ENCODE measurements at places on chromosomes 6 and 20.

DNA sequence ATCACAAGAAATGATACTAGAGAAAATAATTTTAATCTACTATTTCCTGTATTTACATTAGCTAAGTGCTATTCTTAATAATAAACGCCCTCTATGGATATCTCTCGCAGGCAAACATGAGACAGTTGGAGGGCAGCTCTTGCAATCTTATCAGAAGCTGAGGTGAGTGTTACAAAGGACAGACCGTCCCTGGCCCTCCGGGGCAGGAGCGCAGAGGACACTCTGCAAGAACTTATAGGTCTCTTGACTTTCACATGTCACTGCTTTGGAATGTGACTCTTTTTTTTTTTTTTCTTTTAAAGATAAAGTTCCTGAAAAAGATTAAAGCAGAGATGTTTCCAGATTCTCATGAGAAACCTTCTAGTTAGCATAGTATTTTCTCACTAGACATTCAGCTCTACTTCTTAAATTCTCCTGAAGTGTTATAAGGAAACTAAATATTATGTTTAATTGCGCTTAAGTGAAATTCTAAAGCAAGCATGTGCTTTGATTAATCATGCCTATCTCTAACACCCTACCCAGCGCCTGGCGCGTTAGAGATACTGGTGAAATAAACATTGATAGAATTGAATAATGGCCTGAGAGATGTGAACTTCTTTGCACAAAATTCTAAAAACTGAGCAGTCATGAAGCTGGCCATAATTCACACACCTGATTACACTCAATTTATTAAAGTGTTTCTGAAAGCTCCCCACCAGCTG is 57.4 kb downstream of the SYTL3 start:
- peak; percentile 31 for DNase-seq

- DNase-seq: no peak
These were observed 203.1 kb downstream of the UBE3D start for GRCh38 chr6:82862543-82862942.

DNA sequence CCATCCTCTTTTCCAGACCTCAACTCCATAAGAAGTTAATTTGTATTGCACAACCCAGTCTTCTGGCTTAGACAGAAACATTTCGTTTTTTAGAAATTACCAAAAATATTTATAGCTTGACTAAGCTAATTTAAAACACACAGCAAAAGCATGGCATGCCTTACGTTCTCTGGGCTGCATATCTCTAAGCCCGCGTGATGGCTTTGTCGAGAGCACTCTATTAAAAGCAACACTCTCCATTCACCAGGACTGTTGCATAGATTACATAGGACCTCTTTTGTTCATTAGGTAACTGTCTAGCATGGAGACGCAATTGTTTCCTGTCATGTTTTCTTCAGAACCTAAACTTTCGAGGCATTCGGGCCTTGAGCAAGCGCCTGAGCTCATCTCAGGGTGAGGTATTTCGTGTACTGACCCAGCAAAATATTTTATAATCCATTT is 104.5 kb downstream of the IBTK start:
- no peak for DNase-seq

DNA sequence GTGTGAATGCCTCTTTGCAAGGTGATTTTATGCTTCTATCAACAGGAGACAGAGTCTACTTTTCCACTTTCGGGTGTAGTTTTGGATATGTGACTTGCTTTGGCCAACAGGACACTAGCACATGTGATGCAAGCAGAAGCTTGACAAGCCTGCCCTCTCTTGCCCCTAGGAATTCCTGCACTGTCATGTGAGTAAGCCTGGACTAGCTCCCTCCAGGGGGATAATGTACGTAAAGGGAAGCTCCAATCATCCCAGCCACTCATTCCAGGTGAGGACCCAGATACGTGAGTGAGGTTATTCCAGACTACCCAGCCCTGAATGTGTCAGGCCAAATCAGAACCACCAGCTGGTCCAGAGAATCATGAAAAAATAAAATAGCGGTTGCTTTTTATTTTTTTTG is 33.3 kb downstream of the BEND3 start:
- no peak for DNase-seq

DNA sequence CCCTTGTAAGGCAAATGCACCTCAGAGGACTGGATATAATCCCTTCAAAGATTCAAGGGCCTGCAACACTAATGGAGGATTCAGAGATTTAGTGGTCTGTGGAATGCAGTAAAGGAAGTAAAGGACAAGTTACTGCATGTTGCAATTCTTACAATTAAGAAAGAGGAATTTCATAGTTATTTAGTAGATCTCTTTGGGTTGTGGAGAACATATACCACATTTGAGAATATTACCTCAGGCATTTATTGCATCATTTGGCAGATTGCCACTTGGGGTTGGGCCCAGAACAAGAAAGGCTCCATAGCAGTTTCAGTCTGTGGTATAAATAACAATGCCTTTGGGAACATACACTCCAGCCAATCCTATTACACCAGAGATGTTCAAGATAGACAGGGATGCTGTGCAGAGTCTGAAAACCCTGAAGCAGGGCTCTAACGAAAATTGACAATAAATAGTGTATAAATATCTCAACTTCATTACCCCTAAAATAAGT is 20.9 kb upstream of the EPM2A start:
- DNase-seq: no peak

DNA sequence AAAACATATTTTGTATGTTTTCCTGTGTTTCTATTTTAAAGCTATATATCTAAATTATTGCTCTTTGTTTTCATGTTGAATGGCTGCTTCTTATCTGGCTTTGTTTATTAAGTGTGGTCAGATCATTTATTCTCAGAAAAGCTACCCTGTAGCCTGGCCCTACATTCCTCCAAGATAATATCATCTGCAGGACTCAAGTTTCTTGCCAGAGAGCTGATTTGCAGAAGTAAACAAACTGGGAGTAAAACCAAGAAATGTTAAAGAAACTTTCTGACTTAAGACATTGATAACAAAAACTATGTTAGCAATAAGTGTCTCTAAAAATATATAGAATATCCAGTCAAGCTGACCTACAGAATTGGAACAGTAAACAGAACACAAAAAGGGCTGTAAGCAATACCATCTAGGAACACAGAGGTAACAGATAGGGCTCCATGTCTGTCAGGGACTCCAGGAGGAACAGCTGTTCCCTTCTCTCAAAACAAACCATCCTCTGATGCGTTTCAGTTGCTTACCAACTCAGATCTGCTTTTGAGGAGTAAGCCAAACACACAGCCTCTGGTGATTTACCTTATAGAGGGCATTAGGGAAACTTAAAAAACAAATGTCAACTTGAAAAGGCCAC is 17.5 kb upstream of the CEP85L start:
- no peak for DNase-seq

DNA sequence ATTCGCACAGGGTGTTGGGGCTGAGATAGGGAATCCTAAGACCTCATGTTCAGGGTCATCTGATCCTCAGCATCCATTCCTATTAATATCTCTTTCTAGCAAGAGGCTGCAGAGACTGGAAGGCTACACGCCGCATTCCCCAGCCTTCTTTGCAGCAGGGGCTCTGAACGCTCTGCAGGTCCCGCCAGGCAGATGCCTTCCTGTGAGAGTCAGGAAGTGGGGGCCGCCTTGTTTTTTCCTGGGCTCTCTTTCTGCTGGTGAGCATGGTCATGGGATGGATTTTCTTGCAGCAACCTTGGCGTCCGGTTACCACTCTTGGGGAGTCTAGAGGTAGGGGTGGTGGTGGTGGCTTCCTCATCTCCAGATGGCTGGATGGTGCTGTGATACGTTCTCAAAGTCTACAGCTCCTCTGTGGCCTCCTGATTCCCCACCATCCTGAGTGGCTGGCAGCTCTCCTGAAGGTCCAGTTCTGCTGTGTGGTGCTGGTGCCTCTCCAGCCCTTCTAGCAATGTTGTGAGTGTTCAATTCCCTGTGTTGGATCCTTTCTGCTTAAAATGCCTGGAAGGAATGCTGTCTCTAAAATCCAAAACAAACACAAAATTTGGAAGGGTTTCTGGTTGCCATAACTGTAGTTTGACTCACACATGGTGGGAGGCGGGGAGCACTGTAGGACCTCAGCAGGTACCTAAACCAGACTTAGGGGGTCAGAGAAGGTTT is 111.9 kb downstream of the CEBPB start:
- DNase-seq: no peak

- no peak for DNase-seq
These were observed 1.9 kb upstream of the SLC24A3 start for GRCh38 chr20:19210391-19211155.

DNA sequence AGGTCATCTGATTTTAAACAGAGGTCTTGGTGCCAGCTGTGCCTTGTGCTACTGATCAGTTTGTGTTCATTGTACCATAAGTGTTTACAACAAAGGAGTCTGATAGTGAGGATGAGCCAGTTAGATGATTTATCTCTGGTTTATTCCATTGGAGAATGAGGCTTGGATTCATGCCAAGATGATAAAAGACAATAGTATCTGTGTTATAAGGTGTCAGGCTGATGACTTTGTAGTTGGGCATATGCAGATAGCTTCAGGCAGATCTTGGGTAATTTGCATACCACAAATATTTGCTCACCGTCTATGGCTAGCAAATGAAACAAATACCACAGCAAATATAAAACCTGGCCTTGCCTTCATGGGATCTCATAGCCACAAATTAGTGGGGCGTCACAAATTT is 43.3 kb upstream of the PHACTR2 start:
- DNase-seq: peak; percentile 33

GRCh38 chr6:20709451-20709850 is 175.2 kb downstream of the CDKAL1 start:
- no peak for DNase-seq

DNA sequence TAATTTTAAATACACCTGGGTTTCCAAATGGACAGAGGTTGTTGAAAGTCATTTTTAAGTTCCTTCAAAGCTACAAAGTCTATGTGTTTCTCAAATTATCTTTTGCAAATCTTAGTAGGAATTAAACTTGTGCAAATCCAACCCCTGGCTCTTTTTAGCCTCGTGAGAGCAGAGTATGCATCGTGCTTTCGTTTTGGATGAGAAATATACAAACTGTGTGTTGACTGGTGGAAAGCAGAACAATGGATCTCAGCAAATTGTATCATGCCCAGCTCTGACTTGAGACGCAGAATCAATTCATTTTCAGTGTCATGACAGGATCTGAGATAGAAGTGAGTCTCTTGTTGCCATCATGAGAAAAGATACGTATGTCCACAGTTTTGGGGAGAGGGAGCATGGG is 542.4 kb upstream of the FLRT3 start:
- no peak for DNase-seq

- DNase-seq: no peak
These were observed 131.1 kb downstream of the JARID2 start for GRCh38 chr6:15376900-15377487.

GRCh38 chr20:24995741-24996448 is 3.3 kb upstream of the APMAP start:
- no peak for DNase-seq

Data from LNCaP clone FGC (cell line).